ENCODE measurements at places on chromosomes 6 and 20. TPM values are rescaled to one million over a fixed set of nuclear protein-coding genes. Genes with fewer than 3 reads are reported as not detected.

GRCh38 chr6:92648364-92649086 is 770.8 kb downstream of the EPHA7 start:
- no peak for DNase-seq

Gene ADAM33
- total RNA-seq = not detected

Gene TREML2
- total RNA-seq = 14.9 TPM

Gene ETV7
- total RNA-seq = 9.8 TPM

Measured in activated naive CD8-positive, alpha-beta T cell treated with anti-CD3 and anti-CD28 coated beads, Interleukin-2, amount 10 ng/mL, durations not matched to agents 7 days and 5 days (primary cell).